ENCODE measurements at places on chromosomes 12 and 14. TPM values are rescaled to one million over a fixed set of nuclear protein-coding genes. Genes with fewer than 3 reads are reported as not detected.

OR4N5 gene
- not detected for total RNA-seq

DNA sequence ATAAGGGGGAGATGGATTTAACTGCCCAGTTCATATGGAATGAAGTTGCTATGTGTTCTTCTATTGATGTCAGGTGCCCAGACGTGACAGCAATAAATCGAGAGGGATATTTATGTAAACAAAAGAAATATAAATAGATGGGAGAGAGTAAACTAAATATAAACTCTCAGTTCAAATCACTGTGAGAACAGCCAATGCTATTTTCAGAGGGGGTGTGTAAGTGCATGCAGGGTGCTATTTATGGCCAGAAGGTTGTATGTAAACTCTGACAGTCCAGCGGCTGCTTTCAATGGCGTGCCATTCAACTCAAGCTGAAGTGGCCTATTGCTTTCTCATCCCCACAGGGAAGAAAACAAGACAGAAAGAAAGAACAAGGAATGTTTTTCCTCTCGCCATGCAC is 127.2 kb downstream of the KCNA5 start:
- no peak for DNase-seq

GRCh38 chr12:22118238-22118790 is 72.3 kb downstream of the CMAS start:
- DNase-seq = no peak

BTBD6 gene
- total RNA-seq = 51.3 TPM

- no peak for DNase-seq
Observed at GRCh38 chr12:118334241-118334640, 38.5 kb downstream of the TAOK3 start.

DNA sequence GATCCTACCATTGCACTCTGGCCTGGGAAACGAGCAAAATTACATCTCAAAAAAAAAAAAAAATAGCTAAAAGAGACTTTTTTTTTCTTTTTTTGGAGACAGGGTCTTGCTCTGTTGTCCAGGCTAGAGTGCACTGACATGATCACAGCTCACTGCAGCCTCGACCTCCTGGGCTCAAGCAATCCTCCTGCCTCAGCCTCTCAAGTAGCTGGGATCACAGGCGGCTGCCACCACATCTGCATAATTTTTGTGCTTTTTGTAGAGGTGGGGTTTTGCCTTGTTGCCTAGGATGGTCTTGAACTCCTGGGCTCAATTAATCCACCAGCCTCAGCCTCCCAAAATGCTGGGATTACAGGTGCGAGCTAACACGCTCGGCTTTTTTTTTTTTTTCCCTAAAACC is 11.3 kb downstream of the RALGAPA1 start:
- no peak for DNase-seq

KRT78 gene
- not detected for total RNA-seq

- DNase-seq = no peak
Observed at GRCh38 chr14:59918824-59919569, 947 bp upstream of the LRRC9 start.

GRCh38 chr14:81440041-81440440 is 39.9 kb upstream of the STON2 start:
- DNase-seq = no peak

DNA sequence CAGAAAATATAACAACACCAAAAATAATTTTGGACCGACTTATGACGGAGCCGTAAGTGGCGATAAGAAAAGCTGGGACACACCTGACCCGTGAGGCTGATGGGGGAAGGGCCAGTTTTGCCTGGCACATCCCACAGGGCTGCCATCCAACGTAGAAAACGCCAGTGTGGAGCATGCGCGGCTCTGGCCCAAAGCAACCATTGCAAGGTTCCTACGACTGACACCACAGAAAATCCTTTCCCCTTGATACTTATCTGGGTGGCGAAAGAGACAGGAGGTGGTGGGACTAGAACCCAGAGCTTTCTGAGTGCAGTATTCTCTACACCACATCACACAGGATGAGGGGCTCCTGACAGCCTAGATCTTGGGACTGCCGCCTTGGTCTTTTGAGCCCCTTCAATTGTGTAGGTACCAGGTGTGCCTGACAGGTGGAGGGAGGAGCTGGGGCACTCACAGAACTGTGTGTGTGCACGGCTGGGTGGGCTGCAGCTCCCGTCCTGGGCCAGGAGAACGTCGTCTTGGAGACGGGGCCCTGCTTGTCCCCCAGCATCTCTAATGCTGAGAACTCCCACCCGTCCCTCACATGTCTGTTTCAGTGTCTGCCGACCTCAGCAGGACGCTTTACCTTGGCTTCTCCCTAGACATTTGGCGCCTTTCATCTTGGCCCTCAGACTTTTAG is 17.4 kb upstream of the CACNA2D4 start:
- no peak for DNase-seq

- no peak for DNase-seq
Observed at GRCh38 chr12:103387385-103387784, 108.4 kb downstream of the C12orf42 start.

DNA sequence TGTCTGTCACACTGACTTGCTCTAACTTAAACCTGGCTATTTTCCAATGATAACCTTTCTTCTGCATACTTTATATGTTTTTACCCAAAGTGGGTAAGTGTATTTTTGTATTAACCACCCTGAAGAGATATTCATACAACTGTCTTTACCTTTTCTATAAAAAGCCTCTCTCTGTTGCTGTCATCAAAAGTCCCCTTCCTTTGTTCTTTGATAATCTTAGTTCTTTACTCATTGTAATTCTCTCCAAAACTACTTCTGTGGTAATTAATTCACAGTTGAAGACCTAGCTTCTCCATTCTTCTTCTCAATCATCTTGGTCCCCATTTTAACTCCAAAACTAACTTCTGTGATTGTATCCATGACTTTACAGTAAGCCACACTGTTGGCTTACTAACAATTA is 479.7 kb upstream of the MGAT4C start:
- no peak for DNase-seq

- no peak for DNase-seq
Observed at GRCh38 chr12:68833508-68833907, 25.5 kb downstream of the MDM2 start.

TAS2R19 gene
- total RNA-seq = 2.2 TPM

ATL1 gene
- 1.5 TPM for total RNA-seq

GRCh38 chr12:122040579-122041386 is 19.1 kb downstream of the BCL7A start:
- DNase-seq = no peak

RPGRIP1 gene
- total RNA-seq = not detected

TMEM19 gene
- total RNA-seq = 17.0 TPM
